B cell (primary cell): ENCODE measurements at places on chromosomes 7 and 10.
A peak's percentile ranks its signal among the peaks of the same experiment; 100 is the strongest.

- DNase-seq: no peak
Measured at GRCh38 chr10:101241840-101242707, 12.8 kb upstream of the LBX1 start.

DNA sequence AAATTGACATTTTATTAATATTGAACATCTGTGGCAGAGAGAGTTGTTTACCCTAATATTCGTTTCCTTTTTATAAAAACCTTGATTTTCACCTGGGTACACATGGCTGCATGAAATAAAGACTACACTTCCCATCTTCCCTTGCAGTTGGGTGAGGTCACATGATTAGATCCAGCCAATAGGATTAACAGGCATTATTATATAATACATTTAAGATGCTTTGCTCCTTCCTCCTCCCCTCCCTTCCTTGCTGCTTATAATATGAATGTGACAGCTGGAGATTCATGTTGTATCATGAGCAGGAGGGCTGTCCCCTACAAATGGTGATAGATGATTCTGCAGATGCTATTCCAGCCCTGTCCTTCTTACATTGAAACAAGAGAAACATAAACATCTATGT, 146.6 kb downstream of the SH2D4B start:
- DNase-seq: peak; percentile 53

- no peak for DNase-seq
Measured at GRCh38 chr10:92598321-92598720, 5.4 kb downstream of the KIF11 start.

GRCh38 chr7:115850774-115851173, 179.8 kb downstream of the TFEC start:
- DNase-seq: no peak

GRCh38 chr7:158150234-158150633, 437.4 kb downstream of the PTPRN2 start:
- DNase-seq: no peak

- DNase-seq: no peak
Measured at GRCh38 chr7:28784171-28784902, 173.8 kb downstream of the TRIL start.

DNA sequence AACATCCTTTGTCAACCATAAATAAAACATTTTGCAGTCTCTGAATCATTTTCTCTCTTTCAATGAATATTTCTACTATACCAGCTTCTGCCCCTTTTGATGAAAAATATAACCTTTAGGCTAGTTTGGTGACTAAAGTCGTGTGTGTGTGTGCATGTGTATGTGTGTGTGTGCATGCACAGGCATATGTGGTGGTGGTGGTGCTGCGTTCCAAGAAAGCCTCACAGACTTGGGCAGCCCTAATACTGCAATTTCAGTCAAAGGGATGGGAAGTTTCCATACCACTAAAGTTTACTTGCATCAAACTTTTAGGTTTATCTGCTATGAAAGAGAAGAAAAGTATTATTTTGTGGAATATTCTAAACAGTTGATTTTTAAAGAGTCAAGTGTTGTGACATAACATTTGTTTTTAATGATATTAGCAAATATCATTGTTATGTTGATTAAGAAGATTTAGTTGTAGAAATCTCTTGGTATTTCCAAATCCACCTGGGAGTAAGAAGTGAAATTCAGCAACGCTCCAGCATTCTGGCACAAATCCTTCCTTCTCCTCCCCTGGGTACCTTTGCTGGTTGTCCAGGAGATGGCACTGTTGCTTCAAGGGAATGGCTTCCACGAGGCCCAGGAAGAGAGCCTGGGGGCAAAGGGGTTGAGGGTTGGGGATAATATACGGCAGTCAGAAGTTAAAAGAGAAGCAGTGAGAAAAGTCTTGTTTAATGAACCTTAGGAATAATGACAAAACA, 41.5 kb downstream of the ASB4 start:
- peak; percentile 69 for DNase-seq

- DNase-seq: no peak
Measured at GRCh38 chr7:25454020-25454419, 225.7 kb upstream of the NPVF start.

- no peak for DNase-seq
Measured at GRCh38 chr10:114052255-114052654, 8.6 kb downstream of the ADRB1 start.

- peak; percentile 4 for DNase-seq
Measured at GRCh38 chr10:120979435-120980278, 128.5 kb downstream of the WDR11 start.

- DNase-seq: no peak
Measured at GRCh38 chr10:132319853-132320653, 11.9 kb upstream of the LRRC27 start.

GRCh38 chr7:132280335-132280734, 295.9 kb downstream of the PLXNA4 start:
- no peak for DNase-seq

DNA sequence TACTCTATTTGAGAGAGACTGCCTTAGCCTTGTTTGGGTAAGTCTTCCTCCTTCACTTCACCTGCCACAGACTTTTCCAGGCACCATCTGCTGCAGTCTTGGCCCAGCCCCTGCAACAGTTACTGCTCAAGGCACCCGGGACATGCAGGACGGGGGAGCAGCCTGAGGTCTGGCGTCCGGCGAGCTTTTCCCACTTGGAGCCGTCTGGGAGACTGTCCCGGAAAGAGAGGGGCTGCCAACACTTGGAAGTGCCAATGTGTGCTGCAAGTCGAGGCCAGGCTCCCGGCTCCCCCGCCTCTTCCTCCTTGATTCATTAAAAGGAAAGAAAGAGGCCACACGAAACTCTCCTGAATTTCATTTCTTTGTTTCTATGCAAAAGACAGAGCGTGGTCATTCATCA, 13.7 kb downstream of the HTRA1 start:
- no peak for DNase-seq

DNA sequence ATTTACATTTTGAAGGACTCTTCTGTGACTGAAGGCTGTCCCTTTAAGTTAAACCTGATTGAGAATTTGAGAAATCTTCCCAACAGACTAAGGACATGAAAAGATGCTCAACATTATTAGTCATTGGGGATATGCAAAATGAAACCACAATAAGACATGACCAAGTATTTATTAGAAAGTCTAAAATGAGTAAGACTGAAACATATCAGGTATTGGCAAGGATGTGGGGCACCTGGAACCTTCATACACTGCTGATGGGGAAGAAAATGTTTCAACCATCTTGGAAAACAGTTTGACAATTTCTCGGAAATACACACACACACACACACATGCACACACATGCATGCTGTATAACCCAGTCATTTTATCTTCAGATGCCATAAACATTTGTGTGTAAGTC, 132.1 kb upstream of the CDK6 start:
- no peak for DNase-seq

GRCh38 chr10:118035354-118036005, 11.3 kb downstream of the RAB11FIP2 start:
- no peak for DNase-seq

DNA sequence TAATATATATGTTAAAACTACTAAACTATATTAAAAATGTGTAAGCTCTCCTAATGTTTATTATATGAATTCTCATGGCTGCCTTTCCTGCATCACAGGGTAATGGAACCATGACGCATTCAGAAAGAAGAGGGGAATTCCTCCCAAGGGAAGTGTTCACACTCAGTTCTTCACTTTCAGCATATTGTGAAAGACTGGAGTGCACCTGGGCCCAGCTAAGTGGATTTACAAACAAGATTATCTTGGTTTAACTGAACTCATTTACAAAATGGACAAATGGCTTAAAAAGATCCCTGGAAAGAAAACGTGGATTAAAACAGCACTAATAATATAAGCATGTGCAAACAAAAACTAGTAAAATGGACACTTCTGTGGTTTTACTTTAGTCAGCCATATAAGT, 149.8 kb downstream of the DOCK4 start:
- no peak for DNase-seq

DNA sequence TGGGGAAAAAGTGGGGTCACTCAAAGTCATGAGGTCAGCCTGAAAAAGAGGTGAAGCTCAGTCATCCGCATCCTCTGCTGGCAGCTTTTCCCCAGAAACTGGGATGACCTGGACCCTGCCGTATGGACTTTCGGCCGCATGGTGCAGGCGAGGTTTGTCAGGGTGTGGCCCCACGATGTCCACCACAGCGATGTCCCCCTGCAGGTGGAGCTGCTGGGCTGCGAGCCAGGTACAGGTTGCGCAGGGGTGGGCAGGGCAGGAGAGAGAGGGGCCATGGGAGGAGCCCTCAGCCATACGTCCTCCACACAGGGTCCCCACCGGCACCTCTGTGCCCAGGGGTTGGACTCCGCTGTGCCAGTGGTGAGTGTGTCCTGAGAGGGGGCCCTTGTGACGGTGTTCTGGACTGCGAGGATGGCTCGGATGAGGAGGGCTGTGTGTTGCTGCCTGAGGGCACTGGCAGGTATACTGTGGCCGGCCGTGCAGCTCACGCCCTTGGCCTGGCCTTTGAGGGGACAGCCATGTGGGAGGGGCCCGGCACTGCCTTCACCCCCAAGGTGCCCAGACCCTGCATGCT, 23.0 kb upstream of the ZNF467 start:
- no peak for DNase-seq

- DNase-seq: no peak
Measured at GRCh38 chr10:76553263-76554032, 1084.2 kb downstream of the KCNMA1 start.

GRCh38 chr10:88763441-88763840, 3.6 kb downstream of the LIPN start:
- DNase-seq: no peak

- no peak for DNase-seq
Measured at GRCh38 chr10:28429573-28430216, 103.2 kb upstream of the WAC start.

DNA sequence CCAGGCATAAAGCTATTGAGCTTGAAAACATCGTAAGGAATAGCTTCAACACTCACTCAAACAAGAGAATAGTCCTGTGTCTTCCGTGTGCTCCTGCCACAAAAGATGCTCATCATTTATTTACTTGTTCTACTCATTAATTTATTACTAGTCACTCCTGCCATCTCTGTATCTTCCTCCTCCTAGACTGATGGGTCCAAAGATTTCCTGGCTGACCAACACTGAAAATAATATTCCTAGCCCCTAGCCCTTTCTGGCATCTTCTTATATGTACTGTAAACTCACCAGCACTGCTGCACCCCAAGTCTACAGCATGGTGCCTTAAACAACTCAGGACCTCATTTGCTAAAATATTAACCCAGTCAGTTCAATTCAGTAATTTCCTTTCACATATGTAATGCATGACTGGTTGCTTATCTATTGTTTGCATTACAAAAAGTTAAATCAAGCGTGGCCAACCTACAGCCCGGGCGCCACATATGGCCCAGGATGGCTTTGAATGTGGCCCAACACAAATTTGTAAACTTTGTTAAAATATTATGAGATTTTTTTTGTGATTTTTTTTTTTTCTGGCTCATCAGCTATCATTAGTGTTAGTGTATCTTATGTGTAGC, 86.7 kb upstream of the GSDME start:
- DNase-seq: no peak

DNA sequence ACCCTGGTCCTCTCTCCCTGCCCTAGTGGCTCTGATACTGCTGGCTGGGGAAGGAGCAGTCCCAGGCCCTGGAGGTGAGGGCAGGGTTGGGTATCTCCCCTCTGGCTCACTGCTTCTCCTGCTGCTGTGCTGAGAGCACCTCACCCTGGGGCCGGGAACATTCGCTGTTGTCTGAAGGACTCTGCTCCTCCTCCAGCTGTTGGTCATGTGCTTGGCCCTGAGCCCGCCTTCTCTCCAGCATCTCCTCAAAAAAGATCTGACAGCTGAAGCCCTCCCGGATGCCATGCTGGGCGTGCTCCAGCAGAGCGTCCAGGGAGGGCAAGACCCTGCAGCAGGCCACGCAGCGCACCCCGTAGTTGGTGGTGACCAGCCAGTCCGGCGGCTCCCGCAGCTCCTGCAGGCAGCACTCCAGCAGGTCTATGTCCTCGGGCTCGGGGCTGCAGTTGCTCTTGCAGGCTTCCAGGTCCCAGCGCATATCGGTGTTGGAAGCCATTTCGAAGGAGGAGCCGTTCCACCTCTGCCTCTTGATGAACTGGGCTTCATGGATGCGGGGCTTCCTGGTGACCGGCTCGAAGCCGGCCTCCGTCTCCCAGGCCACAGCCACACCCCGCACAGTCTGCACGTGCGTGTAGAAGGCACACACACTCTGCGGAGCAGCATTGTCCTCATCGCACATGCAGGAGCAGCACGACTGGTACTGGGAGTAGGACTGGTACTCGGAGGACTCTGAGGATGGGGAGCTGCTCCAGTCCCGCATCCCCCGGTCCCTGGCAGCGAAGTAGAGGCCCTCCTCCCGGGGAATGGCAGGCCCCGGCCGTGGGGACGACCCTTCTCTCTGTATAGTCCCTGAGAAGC, 2.1 kb downstream of the FAM170B start:
- DNase-seq: no peak

DNA sequence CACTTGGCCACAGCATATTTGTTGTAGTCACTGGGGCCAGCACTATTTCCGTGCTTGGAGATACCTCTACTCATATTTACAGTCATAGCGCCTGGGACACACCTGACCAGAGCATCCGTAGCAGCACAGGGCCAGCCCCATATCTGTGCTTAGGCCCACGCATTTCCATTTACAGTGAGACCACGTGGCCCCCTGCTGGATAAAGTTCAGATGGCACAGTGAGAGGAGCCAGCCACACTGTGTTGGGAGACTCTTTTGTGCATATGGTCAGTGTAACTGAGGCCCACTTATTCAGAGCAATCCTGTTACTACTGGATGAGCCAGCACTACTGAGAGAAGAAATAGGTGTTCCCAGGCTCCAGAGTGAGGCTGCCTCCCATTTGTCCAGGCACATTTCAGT, 455.3 kb downstream of the REEP3 start:
- DNase-seq: peak; percentile 35

DNA sequence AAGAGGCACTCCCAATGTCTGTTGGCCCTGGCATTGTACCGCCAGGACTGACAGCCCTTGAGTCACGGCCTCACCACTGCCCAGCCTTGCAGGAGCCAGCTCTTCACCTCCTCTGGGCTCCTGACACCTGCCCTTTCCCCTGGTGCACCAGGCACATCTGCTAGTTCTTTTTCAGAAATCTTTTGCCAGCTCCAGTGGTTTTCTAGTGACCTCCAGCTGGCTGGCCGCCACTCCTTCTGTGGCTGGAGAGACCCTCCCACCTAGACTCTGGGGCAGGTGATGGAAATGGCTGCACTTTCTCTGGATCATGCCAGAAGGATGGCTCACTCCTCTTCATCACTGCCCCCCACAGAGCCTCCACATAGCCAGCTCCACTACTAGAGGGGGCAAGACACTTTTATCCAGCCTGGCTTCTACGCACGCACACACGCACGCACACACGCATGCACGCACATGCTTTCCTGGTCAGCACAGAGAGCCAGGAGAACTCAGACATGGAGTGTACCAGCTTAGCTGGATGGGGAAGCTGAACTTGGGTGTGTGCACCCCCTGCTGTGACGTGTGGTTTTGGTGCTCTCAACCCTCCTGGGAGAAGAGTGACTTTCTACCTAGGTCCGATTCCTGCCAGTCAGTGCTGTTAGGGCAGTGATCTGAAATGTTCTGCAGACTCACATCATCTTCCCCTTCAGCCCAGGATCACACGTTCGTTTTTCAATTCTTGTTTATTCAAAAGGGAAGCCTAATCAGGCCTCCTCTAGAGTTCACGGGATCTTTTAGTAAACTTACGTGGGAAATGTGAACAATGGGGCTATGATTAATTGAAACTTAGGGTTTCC, 222.0 kb downstream of the PRPF18 start:
- DNase-seq: no peak
